ENCODE measurements at places on chromosomes 2 and 18.

DNA sequence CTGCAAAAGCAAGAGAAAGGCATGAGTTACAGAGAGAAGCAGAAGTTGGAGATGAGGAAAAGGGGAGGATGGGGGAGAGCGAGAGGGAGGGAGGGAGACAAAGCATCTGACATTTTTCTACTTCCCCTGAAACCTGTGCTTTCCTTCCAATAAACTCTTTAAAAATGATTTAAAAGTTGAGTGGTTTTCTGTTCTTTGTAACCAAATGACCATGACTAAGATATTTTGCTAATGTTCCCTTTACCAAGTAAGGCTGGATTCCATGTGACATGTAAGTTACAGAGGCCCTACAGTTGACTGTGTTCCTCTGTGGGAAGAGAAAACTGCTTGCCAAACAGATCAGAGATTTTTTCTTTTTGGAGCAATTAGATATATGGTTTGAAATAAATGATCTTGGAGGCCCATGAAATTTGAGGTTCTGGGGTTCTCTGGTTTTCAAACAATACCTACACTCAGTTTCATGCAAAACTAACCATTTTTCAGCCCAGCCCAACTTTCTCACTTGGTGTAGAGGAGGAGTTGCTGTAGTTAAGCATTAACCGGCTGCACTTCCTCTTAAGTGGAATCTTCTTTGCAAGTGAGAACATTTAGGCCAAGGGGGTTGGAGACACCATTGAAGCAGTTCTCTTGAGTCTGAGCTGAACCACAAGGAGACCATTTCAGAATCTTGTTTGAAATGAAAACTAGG lies 34.5 kb downstream of the INSIG2 start:
- no peak for DNase-seq

- DNase-seq, result peak; percentile 90
These were observed 189.4 kb upstream of the GLI2 start for GRCh38 chr2:120546048-120546864.

GRCh38 chr2:26883956-26884355 lies 36.0 kb downstream of the DPYSL5 start:
- peak; percentile 43 for DNase-seq

- DNase-seq, result no peak
These were observed 163.7 kb upstream of the NCK2 start for GRCh38 chr2:105580870-105581554.

DNA sequence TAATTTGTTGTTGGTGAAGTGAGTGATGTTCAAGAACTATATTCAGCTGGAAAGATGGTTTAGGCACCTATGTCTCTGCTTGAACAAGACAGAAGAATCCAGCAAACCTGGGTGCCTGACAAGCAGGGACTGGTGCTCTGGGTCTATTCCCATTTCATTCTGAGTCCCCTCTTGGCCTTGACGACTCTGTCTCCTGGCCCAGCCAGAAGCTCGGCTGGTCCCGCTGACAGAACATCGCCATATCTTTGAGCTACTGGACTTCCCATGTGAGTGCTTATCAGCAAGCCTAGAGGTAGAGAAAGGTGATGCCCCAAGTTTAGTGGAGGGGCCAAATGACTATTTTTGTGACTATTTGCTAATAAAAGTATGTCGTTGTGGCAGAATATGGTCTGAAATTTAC lies 48.2 kb downstream of the SDC1 start:
- no peak for DNase-seq

DNA sequence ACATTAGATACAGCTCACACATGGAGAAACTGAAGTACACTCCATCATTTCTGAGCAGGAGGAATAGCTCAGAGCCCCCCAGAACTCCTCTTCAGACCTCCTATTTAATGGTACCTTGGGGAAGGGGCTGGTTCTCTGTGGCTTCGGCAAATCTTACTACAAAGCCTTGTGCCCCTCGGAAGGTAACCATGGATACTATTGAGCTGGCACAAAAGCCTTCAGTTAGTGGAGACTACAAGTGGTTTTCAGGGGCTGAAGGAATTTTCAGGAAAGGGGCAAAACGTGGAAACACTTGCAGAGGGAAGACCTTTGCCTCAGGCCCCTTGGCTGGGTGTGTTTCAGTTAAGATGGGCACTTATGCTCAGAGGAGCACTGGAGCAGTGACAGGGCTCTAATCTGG lies 1.1 kb upstream of the FAM237A start:
- DNase-seq, result no peak

DNA sequence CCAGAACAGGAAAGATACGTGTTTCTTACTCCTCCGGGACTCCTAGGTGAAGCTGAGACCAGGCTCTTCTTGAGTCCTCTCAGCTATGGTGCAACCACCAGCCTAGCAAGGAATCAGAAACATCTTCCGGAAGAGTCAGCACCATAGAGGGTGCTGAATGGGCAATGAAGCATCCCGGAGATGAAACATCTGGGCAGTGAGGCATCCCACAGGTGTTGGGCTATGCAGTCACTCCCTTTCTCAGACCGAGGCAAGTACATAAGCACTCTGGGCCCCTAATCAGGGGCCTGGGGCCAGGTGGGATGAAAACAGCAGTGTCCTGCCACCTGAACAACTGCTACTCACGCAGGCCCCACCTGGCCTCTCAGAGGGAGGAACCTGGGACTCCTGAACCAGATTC lies 1.4 kb upstream of the CAPN10 start:
- no peak for DNase-seq

- no peak for DNase-seq
These were observed 10.9 kb downstream of the WNT10A start for GRCh38 chr2:218891275-218892135.

- no peak for DNase-seq
These were observed 414.2 kb upstream of the CHST9 start for GRCh38 chr18:27599202-27599829.

- peak; percentile 86 for DNase-seq
These were observed 14.0 kb downstream of the TMEM127 start for GRCh38 chr2:96251721-96252292.

GRCh38 chr2:62455957-62456692 lies 49.9 kb downstream of the TMEM17 start:
- DNase-seq, result no peak

DNA sequence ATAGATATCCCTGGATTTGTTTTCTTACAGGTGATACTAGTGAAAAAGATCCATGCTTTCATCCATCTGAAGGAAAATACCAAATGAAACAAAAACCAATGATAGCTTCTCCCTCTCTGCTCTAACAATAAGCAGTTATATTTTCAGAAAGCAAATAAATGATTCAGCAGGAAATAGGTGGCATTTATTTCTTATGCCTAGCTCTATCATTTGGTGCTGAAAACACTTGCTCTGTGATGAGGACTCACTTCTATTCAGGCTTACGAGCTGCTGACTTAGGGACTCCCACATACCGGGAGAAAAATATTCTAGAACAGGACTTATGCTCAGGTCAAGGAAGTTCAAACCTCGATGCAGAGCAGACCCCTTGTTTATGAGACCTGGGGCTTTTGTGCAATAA lies 142.6 kb downstream of the SETBP1 start:
- no peak for DNase-seq

GRCh38 chr18:78751664-78752063 lies 228.0 kb upstream of the SALL3 start:
- DNase-seq, result no peak

DNA sequence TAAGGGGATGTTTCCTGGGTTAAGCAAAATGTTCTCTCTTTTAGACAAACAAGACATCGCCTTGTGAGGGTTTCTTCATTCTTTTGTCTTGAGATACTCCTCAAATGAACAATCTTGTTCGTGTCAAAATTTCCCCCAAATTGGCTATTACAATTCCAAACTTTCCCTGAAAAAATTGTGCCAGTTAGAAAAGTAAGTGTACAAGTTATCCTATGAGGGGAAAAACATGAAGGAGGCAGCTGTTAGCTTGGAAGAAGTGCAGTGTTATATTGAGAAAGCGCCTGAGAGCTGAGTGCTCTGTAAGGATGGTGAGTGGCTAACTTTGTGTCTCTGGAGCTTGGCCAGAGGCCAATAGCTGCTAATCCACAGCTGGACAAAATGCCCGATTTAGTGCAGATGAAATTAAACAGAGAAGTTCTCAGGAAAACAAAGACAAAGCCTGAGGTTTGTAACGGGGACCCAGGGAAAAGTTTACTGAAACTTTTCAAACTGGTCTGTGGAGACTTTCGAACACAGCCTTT lies 14.1 kb upstream of the PLEKHH2 start:
- DNase-seq, result peak; percentile 64

Data from right atrium auricular region (tissue), 2 donors.